Memory B cell (primary cell): ENCODE measurements at places on chromosomes 6 and 20.
A peak's percentile ranks its signal among the peaks of the same experiment; 100 is the strongest.

GRCh38 chr6:111628142-111628850 lies 22.6 kb upstream of the TRAF3IP2 start:
- DNase-seq: no peak

- DNase-seq: no peak
Observed at GRCh38 chr6:17998442-17998841, 11.0 kb upstream of the KIF13A start.

GRCh38 chr20:37301120-37301519 lies 11.7 kb downstream of the MANBAL start:
- no peak for DNase-seq

GRCh38 chr20:59421920-59422637 lies 121.7 kb downstream of the EDN3 start:
- no peak for DNase-seq

DNA sequence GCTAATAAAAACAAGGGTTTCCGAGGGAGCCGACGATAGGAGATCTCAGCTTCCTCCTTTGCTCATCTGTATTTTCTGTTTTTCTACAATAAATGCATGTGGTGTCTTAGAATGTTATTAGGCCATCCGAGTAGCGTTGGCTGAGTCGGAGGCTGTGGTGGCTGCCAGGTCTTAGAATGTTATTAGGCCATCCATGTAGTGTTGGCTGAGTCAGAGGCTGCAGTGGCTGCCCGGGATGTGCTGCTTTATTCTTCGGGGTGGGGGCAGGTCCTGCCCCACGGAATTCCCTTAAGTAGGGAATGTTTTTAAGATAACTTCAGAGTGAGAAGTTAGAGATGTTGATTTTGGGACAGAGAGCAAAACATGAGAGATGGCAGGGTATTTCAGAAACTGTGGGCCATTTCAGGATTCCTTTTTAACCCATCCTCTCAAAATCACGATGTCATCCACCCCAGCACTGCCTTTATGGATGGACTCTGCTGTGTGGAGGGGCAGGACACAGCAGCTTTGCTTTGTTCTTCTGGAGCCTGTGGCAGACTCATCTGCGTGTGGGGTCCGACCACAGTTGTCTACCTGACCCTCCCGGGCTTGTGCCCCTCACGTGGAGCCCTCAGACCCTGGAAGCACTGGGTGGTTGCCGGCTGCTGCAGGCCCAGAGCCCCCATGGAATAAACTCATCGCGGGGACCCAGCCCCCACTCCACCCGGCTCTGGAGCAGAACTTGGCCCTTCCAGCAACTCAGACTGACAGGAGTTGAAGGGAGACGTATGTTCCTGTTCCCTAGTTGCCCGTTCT lies 20.4 kb downstream of the OSBPL2 start:
- no peak for DNase-seq

- DNase-seq: no peak
Observed at GRCh38 chr6:17585766-17586490, 14.2 kb upstream of the FAM8A1 start.

DNA sequence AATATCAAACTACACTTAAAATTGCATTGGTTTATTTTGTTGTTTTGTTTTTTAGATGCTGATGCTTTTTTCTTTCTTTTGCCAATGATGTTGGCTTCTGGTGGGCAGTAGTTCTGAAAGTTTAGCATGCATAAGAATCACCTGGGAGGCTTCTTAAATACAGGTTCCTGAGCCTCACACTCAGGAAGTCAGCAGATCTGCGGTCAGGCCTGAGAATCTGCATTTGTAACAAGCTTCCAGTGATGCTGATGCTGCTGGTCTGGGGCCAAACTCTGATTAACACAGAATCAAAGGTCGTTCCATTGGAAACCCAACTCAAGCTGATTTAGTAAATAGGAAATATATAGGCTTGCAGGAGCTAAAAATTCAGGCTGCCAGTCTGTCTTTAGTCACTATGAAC lies 412.9 kb upstream of the SPTLC3 start:
- no peak for DNase-seq

- DNase-seq: peak; percentile 29
Observed at GRCh38 chr6:53793318-53794136, 1.3 kb upstream of the LRRC1 start.

GRCh38 chr6:116210750-116211425 lies 43.0 kb downstream of the TSPYL4 start:
- no peak for DNase-seq

GRCh38 chr6:63923139-63923739 lies 287.6 kb downstream of the PHF3 start:
- no peak for DNase-seq

- no peak for DNase-seq
Observed at GRCh38 chr6:166737261-166737660, 110.2 kb upstream of the RPS6KA2 start.

DNA sequence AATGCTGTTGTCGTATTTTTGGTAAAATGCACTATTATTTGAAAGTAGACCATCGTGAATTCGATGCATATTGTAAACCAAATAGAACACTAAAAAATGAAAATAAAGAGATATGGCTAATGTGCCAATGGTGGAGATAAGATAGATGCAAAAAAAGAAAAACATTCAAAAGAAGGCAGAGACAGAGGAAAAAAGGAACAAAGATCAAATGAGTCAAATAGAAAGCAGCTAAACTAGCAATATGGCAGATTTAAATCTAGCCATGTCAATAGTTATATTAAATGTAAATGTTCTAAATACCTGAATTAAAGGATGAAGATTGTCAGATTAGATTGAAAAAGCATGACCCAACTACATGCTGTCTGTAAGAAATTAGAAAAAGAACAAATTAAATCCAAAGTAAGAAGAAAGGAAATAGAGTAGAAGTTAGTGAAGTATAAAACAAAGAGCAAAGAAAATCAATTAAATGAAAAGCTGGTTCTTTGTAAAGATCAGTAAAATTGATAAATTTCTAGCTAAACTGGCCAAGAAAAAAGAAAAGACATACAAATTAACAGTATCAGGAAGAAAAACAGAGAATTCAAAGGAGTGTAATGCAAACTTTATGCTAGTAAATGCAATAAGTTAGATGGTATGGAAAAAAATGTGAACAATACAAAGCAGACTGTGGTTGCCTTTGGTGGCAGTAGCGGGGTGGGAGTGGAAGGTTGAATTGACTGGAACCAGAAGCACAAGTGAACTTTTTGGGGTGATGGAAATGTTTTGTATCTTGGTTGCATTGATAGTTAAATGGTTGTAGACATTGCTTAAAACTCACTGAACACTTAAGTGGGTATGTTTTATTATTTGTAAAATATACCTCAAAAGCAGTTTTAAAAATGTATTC lies 44.8 kb downstream of the PTPN1 start:
- DNase-seq: no peak

- no peak for DNase-seq
Observed at GRCh38 chr6:169112483-169113320, 140.9 kb downstream of the THBS2 start.

DNA sequence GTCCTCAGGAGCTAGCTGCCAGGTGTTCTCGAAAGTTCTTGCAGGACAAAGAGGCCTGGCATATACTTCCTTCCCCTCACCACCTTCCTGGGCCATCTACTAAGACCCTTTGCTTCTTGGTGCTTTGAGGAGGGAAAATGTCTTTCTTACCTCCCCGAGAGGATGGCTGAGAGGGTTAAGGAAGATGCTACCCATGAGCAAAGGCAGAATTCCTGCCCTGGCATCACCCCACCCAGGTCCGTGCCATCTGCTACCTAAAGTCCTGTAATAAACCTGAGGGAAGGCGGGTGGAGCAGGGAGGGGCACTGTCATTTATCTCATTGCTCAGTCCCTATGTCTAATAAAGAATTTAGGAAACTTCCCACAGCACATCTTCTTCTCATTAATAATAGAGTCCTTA lies 16.2 kb downstream of the GFOD1 start:
- DNase-seq: no peak

DNA sequence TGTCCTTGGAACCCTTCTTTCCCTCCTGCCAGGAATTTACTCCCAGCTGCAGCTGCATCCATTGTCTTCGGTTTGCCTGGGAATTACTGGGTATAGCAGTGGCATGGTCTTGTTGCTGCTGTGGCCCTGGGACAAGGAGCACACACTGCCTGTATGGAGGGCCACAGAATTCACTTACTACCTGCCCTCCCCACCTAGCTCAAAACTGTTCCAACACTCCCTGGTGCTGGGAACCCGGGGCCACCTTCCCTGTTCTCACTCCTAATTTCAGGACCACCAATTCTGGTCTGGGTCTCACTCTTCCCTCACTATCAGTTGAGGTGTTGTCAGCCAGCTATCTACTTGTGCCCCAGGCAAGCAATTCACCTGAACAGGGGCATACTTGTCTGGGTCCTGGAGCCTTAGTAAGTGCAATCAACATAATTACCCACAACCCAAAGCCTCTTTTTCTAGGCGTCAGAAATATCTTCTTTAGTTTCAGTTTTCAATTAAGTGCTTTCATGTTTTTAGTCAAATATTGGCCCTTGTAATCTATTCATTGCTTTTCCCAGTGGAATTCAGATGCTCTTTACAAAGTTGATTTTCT lies 47.2 kb downstream of the METTL24 start:
- DNase-seq: no peak

- DNase-seq: no peak
Observed at GRCh38 chr6:55568808-55569439, 10.1 kb downstream of the HMGCLL1 start.

- DNase-seq: no peak
Observed at GRCh38 chr20:3237011-3237957, 1.7 kb downstream of the SLC4A11 start.

DNA sequence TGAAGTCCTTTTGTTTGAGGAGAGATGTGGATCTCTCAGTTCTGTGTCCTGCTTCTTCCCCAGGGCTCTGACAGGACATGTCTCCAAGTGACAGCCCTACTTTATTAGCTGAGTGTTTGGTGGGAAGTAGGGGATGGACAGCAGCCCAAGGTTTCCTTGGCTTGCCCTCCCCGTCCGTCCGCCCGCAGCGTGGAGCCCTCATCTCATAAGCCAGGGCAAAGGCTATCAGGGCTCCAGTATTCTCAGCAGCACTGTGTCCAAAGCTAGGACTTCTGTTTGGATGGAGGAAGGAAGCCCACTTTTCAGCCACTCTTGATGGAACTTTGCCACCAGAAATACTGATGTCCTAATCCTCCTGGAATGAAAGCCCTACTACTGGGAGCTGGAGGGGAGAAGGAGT lies 13.6 kb downstream of the CDC5L start:
- no peak for DNase-seq

DNA sequence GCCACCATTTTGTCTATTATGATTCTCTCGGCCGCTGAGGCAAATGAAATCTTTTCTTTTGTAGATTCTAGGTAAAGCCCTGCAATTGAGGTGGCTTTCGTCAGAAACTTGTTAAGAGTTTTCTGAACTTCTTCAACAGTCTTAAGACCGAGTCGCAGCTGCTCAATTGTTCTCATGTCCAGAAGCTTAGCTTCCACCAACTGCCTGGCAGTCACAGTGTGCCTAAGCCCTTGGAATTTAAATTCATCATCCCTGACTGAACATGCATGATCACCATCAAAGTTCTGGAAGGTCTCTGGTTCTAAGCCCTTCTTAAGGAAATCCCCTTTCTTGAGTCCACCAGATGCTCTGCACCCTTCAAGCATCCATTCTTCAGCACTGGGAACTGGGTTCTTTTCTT lies 25.7 kb downstream of the DST start:
- no peak for DNase-seq

DNA sequence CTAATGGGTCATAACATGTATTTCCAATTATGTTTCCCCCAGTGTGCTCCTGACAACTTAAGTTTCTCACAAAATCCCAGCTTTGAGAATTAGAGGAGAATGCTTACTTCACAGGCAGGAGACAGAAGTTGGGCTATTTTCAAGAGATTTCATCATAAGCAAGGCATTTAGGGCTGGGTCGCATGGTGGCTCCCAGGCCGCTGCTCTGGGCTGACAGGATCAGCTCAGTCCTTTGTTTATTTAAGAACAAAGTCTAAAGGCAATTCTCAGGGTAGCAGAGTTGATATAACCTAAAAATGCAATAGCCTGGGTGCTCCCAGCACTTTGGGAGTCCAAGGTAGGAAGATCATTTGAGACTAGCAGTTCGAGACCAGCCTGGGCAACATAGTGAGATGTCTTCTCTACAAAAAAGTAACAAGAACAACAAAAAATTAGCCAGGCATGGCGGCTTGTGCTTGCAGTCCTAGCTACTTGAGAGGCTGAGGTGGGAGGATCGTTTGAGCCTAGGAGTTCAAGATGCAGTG lies 10.9 kb downstream of the FOXQ1 start:
- DNase-seq: no peak

DNA sequence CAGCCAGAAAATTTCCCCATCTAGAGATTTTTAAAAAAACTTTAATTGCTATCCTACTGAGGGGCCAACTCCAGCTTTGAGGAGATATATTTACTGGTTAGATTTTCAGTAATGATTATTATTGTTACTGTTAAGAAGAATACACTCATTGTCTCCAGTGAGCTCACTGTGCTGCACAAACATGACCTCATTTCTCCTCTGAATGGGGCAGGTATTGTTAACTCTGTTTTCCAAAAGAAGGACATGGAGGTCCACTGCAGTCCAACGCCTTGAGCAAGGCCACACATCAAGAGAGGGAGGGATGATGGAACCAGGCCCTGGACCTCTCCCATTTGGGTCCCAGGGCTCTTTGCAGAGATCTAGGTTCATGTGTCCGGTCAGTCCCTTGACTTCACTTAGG lies 13.9 kb upstream of the SCUBE3 start:
- DNase-seq: no peak

GRCh38 chr6:116099036-116099435 lies 1.6 kb upstream of the NT5DC1 start:
- DNase-seq: no peak

GRCh38 chr6:10210052-10210451 lies 204.8 kb downstream of the TFAP2A start:
- no peak for DNase-seq

DNA sequence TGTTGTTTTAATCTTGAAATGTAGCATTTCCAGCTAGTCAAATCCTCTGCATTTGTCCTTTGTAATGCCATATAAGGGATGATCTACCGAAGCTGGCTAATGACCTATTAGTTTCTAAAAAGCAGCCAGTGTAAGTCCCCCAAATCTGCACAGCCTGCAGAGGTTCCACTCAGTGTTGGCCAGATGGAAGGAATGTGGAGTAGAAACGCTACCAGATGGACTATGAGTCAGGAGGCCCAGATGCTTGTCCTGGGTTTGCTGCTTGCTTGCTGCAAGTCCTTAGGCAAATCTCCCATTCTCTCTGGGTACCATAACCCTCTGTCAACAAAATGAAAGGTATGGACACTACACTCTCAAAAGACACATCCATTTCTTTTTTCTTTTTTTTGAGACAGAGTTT lies 149.8 kb downstream of the BTBD9 start:
- DNase-seq: no peak

- no peak for DNase-seq
Observed at GRCh38 chr6:73929405-73929804, 233.4 kb downstream of the CD109 start.

GRCh38 chr6:8736156-8736895 lies 301.0 kb upstream of the SLC35B3 start:
- DNase-seq: no peak

DNA sequence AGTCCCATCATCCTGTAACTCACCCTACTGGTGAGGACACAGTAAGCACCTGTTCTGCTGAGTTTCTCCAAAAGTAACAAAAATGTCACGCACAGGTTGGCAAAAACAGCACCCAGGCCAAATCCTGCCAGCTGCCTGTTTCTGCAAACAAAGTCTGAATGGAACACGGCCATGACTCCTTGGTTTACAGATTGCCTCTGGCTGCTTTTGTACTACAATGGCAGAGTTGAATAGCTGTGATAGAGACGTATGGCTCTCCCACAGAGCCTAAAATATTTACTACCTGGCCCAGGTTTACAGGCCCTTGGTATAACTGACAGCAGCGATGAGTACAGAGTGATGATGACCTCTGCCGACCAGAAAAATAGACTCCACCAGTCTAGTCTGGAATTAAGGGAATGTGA lies 52.6 kb downstream of the CNKSR3 start:
- DNase-seq: no peak
